ENCODE measurements at places on chromosomes 13 and 19. TPM values are rescaled to one million over a fixed set of nuclear protein-coding genes. Genes with fewer than 3 reads are reported as not detected.

UQCRFS1 gene
- 47.6 TPM for total RNA-seq

- no peak for DNase-seq
Observed at GRCh38 chr19:29833614-29834261, 21.9 kb downstream of the CCNE1 start.

DNA sequence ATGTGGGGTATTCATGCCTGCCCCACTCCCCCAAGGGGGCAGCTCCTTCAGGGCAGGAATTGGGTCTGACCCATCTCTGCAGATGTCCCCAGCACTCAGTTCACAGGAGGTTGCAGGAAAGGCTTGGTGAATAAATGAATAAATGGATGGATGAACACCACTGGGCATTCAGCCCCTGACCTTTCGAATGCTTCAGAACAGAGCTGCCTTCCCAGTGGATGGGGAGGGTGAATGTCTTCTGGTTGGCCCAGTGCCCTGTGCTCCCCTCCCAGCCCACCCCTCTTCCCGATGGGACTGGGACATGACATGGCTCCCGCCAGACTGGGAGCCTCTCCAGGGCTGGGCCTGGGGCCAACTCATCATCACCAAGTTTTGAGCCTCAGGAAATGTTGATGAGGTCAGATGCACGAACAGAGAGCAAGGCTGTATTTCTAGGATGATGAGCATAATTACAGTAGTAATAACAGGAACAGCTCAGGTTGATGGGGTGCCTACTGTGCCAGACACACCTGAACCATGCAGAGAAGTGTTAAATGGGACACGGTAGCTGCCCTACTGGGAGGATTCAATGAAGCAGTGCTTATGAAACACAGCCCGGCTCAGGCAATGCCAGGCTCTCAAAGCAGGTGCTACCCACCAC, 25.7 kb downstream of the VRK3 start:
- no peak for DNase-seq

DNA sequence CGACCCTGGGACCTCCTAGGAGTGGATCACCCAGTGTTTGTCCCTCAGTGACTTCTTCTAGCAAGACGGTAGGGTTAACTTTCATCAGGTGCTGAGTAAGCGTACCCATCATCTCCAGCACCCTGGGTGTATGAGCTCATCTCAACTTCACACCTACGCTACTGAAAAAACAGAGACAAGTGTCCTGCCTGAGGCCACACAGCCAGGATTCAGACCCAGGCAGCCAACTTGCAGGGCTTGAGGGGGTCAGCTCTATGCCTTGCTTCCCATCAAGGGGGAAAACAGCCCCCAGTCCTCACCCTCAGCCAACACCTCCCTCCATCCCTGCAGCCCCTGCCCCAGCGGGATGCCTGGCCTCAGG, 4.6 kb downstream of the TLE2 start:
- peak; percentile 59 for DNase-seq

Data from activated naive CD4-positive, alpha-beta T cell treated with anti-CD3 and anti-CD28 coated beads for 36 hours (primary cell).